ENCODE measurements at places on chromosomes 11 and 22. TPM values are rescaled to one million over a fixed set of nuclear protein-coding genes. Genes with fewer than 3 reads are reported as not detected.

DNA sequence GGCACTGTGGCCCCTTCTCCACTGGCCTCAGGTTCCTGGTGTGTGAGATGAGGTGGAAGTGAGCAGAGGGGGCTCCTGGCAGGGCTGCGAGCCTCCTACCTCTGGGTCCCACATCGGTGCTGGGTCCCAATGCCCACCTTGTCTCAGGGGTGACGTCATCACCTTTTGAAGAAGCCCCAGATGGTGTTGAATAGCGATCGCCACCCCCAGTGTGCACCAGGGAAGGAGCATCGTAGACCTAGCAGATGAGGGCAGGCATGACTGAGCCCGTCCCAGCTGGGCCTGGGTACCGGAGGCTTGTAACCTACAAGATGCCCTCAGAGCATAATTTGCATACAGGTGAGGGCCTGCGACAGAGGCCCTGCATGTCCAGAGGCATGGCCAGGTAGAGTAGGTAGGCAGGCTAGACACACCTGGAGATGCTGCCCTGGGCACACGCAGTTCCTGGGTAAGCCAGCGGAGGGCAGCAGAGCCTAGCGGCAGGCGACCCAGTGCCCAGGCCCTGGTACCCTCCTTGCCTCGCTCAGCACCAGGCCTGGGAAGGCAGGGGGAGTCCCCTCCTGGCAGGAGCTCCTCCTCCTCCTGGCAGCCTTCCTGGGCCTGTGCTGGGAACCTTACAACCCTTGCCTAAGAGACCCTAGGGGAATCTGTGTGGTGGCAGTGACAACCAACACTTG is 52.5 kb downstream of the TPCN2 start:
- no peaks in the 10 kb centered on the region for H3K36me3 ChIP-seq
- peaks cover 14% of the 10 kb centered on the region for H3K27me3 ChIP-seq
- DNase-seq, result peak; percentile 87
- peaks cover 23% of the 10 kb centered on the region for H3K4me1 ChIP-seq
- no peak overlapping the region for H3K4me3 ChIP-seq

- H3K4me3 ChIP-seq, result peak overlapping the region; percentile 90
- peaks cover 31% of the 10 kb centered on the region for H3K4me1 ChIP-seq
- H3K27me3 ChIP-seq, result no peaks in the 10 kb centered on the region
Measured at GRCh38 chr11:78573681-78574080, 983 bp downstream of the NARS2 start.

DNA sequence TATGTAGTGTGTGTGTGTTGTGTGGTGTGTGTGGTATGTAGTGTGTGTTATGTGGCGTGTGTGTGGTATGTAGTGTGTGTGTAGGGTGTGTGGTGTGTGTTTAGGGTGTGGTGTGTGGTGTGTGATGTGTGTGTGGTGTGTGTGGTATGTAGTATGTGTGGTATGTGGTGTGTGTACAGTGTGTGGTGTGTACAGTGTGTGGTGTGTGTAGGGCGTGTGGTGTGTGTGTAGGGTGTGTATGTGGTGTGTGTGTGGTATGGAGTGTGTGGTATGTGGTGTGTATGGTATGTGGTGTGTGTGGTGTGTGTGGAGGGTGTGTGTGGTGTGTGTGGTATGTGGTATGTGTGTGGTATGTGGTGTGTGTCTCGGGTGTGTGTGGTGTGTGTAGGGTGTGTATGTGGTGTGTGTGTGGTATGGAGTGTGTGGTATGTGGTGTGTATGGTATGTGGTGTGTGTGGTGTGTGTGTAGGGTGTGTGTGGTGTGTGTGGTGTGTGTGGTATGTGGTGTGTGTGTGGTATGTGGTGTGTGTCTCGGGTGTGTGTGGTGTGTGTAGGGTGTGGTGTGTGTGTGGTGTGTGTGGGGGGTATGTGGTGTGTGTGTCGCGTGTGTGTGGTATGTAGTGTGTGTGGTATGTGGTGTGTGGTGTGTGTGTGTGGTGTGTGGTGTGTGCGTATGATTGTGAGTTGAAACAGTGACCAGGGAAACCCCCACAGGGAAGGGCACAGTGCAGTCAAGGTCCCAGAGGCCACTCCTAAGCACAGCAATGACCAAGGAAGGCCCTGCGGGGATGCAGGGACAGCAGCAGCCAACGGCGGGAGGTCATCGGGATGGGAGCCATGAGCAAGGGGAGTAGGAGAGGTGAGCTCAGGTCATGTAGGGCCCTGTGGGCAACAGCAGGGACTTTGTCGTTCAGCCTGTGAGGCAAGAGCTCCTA is 2.9 kb upstream of the PPP6R2 start:
- no peak overlapping the region for H3K4me3 ChIP-seq
- no peak for DNase-seq
- H3K4me1 ChIP-seq, result peaks cover 11% of the 10 kb centered on the region

DNA sequence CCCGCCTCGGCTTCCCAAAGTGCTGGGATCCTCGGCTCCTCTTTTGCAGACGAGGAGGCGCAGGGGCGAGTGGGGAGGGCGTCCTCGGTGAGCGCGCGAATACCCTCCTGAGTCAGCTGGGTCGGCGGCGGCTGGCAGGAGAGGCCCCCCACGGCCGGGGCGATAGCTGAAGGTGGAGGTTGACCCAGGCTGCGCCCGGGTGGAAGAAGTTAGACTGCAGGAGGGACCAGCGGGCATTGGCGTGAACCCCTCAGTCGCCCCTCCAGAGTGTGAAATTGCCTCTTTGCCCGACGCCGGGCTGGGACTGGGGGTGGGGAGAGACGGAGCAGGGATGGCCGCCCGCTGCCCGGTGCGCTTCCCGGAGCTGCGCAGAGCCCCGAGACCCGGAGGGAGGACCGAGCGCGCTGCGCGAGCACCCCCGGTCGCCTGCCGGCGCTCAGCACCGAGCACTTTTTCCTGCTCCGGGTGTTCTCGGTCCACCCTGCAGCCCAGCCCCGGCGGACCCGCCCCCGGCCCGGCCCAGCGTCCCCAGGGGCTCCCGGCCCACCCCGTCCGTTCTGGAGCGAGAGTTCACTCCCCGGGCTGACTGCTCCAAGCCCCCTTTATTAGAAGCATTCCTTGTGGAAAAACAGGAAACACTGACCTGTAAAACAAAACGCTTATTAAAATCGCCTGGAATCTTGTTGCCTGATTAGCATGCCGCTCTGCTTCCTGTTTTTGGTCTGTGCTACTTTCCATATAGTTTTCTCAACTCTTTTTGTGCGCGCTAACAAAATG is 13.7 kb upstream of the CPT1A start:
- peaks cover 30% of the 10 kb centered on the region for H3K4me1 ChIP-seq
- peak overlapping the region; percentile 50 for H3K4me3 ChIP-seq
- no peaks in the 10 kb centered on the region for H3K27me3 ChIP-seq
- H3K27ac ChIP-seq, result peak overlapping the region; percentile 34

DNA sequence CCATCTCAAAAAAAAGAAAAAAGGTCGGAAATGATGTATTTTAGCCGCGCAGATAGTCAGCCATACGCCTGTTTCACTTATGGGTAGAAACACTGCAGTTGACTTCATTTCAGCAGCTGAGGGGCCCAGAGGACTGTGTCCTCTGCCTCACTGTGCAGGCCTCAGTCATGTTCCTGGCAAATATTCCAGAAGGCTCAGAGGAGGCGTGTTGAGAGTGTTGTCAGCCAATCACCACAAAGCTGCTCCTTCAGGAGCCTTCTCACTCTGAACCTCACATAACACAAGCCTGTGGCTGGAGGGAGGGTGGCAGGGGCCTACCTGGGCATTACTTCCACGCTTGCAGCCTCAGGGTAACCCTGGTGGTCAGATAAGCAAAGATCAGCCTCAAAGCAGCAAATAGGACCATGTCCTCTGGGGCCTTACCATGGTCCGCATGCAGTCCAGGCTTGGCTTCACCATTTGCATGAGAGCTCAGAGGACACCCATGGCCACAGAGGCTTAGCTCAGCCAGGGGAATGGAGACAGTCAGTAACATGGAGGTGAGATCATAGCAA is 17.3 kb upstream of the TREH start:
- no peak overlapping the region for H3K27ac ChIP-seq
- no peaks in the 10 kb centered on the region for H3K36me3 ChIP-seq
- no peaks in the 10 kb centered on the region for H3K27me3 ChIP-seq
- no peak for DNase-seq
- no peaks in the 10 kb centered on the region for H3K4me1 ChIP-seq

DNA sequence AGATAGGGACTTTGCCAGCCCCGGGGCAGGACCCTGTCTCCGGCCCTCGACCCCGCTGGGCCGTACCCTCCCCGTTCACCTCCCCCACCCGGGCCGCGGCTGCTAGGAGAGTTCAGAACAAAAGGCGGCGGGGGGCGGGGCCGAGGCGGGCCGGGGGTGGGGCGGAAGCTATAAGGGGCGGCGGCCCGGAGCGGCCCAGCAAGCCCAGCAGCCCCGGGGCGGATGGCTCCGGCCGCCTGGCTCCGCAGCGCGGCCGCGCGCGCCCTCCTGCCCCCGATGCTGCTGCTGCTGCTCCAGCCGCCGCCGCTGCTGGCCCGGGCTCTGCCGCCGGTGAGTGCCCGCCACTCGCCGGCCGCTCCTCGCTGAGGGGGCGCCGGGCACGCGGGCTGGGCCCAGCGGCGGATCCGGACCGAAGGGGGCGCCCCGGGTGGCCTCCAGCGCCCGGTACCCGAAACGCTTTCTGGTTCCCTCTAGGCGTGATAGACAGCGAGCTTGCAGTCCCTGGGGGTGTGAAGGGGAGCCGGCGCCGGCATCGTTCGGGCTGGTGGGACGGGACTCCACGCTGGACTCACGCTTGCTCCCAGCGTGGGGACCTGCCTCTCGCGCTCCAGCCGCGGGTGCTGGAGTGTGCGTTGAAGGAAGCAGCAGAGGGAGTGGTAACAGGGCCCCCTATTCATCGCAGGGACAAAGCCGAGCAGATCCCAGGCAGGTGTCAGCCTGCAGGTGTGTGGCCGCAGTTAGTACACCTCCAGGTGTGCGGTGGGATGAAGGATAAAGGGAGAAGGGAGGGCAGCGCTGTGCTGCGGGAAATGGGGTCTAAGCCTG is at the start of gene MMP11:
Gene MMP11, plus strand, starts transcription at position 201 of the 825 bp plus-strand sequence. Its CDS starts 22 bp downstream, at position 223.
- peak within 1 kb of the TSS; percentile 57 for H3K4me3 ChIP-seq
- H3K27me3 ChIP-seq, result no peaks in the 10 kb centered on the region
- H3K4me1 ChIP-seq, result peaks cover 38% of the 10 kb centered on the region
- no peaks in the 10 kb centered on the region for H3K36me3 ChIP-seq
- peak; percentile 67 for DNase-seq

GRCh38 chr22:29503811-29504372 is 23.9 kb downstream of the NEFH start:
- no peak for DNase-seq
- H3K27ac ChIP-seq, result no peak overlapping the region
- no peaks in the 10 kb centered on the region for H3K4me1 ChIP-seq

DNA sequence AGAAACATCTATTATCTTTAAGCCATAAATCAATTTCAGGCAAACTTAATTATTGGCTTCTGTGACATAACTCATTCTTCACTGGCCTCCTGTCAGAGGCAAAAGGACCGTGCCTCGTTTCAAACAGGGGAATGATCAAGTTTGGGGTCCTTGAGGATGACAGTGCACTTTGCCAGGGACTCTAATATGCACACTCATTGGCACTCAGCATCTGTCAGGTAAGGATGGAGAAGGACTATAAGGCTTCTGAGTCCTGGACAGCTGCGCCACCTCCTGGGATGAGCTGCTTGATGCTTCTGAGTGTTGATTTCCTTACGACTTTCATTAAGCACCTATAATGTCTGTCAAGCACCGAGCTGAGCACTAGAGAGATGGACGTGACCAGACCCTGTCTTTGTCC is 20.2 kb downstream of the BPIFC start:
- peaks cover 52% of the 10 kb centered on the region for H3K27me3 ChIP-seq
- no peak overlapping the region for H3K4me3 ChIP-seq
- H3K4me1 ChIP-seq, result no peaks in the 10 kb centered on the region
- no peaks in the 10 kb centered on the region for H3K36me3 ChIP-seq

DNA sequence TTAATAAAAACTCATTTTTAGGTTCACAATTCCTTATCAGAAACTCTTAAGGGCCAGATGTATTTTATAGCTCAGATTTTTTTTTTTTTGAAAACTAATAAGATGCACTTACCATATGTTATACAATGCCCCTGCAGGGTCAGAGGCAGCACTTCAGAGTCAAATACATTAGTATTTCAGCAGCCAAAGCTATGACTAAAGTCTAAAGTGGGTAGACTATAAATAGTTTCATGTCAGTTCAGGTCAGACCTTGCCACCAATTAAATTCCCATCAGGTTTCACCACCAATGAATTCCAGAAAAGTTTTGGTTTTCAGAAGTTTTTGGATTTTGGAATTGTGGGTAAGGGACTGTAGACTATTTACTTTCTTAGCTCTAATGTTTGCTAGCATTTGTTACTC is 75.9 kb downstream of the FAM83F start:
- no peak overlapping the region for H3K4me3 ChIP-seq
- no peak overlapping the region for H3K27ac ChIP-seq
- no peaks in the 10 kb centered on the region for H3K36me3 ChIP-seq
- DNase-seq, result no peak

GRCh38 chr22:35938226-35938625 is 90.4 kb downstream of the RBFOX2 start:
- peaks cover 8% of the 10 kb centered on the region for H3K4me1 ChIP-seq
- H3K36me3 ChIP-seq, result peaks cover 5% of the 10 kb centered on the region
- DNase-seq, result no peak
- H3K4me3 ChIP-seq, result no peak overlapping the region
- H3K27me3 ChIP-seq, result no peaks in the 10 kb centered on the region

Gene PANX3
- total RNA-seq, result not detected

Gene C22orf31
- total RNA-seq, result not detected

Gene NRIP3
- total RNA-seq, result 2.2 TPM

Gene OR52L1
- not detected for total RNA-seq

Gene NNMT
- 442 TPM for total RNA-seq

Gene OTOG
- not detected for total RNA-seq
